Left renal cortex interstitium (tissue), 4 donors: ENCODE measurements at places on chromosomes 6 and 20. TPM values are rescaled to one million over a fixed set of nuclear protein-coding genes. Genes with fewer than 3 reads are reported as not detected.

GRCh38 chr6:132814716-132815570 lies 574 bp downstream of the RPS12 start:
- DNase-seq: no peak

- no peak for DNase-seq
These were observed 98.8 kb downstream of the EPB41L2 start for GRCh38 chr6:130964289-130964688.

- DNase-seq: no peak
These were observed 37.9 kb downstream of the PRDM1 start for GRCh38 chr6:106124015-106124414.

- DNase-seq: no peak
These were observed 97.7 kb downstream of the TMEM242 start for GRCh38 chr6:157225575-157225995.

DNA sequence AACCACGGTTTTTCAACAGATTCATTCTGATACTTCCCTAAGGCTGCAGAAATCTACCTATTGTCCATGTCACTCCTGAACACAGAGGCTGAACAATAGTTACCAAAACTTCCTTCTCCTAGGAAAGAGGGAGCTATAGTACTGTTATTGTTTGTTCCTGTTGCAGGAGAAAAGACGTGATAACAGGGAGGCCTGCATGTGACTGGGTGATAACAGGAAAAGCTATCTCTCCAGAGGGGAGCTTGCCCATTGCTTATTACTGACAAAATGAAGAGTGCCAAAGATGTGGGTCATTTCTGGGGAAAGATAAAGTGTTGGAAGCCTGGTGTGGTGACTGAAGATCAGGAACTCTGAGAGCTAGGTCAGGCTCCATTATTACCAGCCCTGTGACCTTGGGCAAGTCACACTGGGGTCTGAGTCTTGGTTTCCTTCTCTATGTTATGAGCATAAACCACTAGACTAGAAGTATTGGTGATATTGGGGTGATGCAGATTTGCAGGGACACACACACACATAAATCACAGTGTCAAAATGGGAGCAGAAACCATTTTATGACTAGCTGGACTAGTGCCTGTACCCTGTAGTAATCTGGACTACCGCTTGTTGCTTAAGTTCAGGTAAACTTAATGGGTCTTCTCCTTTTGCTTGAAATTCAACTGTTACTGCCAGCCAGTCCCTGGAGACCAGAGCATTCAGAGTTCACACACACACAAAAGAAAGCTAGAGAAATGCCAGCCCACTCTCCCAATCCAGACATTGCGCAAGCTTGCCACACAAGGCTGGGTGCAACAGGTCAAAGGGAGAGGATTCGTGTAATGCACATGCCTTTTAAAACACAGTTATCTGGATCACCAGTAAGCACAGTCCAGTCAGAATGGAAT lies 136.0 kb upstream of the CNR1 start:
- DNase-seq: no peak

- DNase-seq: no peak
These were observed 119.6 kb downstream of the PXDC1 start for GRCh38 chr6:3631877-3632276.

DNA sequence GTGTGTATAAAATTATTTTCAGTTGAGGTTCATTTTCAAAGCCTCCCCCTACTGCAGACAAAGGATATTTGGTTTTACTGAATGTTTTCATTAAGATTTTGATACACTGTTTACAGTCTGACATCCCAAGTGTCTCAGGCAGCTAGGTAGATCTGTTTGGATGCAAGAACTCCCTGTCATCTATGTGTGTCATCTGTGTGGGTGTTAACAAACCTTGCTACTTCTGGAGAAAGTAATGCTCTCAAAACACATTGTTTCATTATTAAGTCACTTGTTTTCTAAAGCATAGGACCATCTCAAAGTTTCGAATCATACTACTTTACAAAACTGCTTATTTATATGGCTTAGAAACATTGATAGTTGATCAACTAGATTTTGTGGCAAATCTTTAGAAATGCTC lies 114.5 kb upstream of the TMEM170B start:
- DNase-seq: no peak

- no peak for DNase-seq
These were observed 122.8 kb upstream of the B3GAT2 start for GRCh38 chr6:71079677-71080076.

The ALDH5A1 gene
- 33.4 TPM for polyA plus RNA-seq

The AURKA gene
- 14.8 TPM for polyA plus RNA-seq

The PTCRA gene
- polyA plus RNA-seq: 0.47 TPM

The C6orf58 gene
- 0.84 TPM for polyA plus RNA-seq

The ENPP4 gene
- polyA plus RNA-seq: 14.7 TPM

The SH3BGRL2 gene
- polyA plus RNA-seq: 27.9 TPM

The BPIFA1 gene
- not detected for polyA plus RNA-seq

The CEP162 gene
- 25.0 TPM for polyA plus RNA-seq

The SYCP2 gene
- 6.5 TPM for polyA plus RNA-seq
